NCI-H2107 (cell line): ENCODE measurements at places on chromosomes 2 and 18.

GRCh38 chr2:58680755-58681310 lies 439.7 kb upstream of the FANCL start:
- no peak for DNase-seq

- DNase-seq, result no peak
Observed at GRCh38 chr2:128531856-128532255, 213.2 kb upstream of the HS6ST1 start.

DNA sequence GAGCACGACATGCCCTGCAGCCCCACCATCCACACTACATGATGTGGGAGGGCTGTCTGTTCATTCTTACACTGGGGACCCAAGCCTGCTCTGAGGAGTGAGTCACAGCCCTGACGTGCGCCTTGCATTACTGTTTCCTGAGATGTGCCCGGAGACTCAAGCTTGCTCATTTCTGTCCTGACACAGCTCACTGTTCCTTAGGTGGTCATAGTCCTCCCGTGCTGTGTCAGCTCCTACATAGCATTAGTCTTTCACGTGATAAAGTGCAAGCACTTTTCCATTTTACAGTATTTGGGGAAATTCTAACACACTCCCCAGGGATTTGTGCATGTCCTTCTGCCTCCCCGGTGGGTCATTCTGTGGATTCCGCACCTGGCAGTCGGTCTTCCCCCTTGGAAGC lies 46.2 kb upstream of the TRIM43B start:
- DNase-seq, result no peak

DNA sequence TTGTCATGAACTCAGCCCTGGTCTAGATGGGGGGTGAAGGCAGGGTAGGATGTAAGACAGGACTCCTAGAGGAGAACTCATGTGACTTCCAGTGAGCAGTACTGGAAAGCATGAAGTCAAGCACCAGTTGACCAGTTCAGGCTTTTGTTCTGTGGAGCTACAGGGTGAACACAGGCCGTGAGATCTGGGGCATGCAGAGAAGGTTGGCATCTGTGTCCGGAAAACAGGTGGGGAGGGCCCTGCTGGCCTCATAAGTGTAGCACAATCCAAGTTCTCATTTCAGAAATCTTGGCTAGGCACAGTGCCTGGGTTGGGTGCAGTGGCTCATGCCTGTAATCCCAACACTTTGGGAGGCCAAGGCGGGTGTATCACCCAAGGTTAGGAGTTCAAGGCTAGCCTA lies 50.9 kb upstream of the SPATS2L start:
- DNase-seq, result no peak

- no peak for DNase-seq
Observed at GRCh38 chr2:31127931-31128330, 10.3 kb downstream of the GALNT14 start.

- no peak for DNase-seq
Observed at GRCh38 chr2:128625963-128626759, 307.5 kb upstream of the HS6ST1 start.

- no peak for DNase-seq
Observed at GRCh38 chr2:88638743-88639142, 11.5 kb upstream of the EIF2AK3 start.

DNA sequence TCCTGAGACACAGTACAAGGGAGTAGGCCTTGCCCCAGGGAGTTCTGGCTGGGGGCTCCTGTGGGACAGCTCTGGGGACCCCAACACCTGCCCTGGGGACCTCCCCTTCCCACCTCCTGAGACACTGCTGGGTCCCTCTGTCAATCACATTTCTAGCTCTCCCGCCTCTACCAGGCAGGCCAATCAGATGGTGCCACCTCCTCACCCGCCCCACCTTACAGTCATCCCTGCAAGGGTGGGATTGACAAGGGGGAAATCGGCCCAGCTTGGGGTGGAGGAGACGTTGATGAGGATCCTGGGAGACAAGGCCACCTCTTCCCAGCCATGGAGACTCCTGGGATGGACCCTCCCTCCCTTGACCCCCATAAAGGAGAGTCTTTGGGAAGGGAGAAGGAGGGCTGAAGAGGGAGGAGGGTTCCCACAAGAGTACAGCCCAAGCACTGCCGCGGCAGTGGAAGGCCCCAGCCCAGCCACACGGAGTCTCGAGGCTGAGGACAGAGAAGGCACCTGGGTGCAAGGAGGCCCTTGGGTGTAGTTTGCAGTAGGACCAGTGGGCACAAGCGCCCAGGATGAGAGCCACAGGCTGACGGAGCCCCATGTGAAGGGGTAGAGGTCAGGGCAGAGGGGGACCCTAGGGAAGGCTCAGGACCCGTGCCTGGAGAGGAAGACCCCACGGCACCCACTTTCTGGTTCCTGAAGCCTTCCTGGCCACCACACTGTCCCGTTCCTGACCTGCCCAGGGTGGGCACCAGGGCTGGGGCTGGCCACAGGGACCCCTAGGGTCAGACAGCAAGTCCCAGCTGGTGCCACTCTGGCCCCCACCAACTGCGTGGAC lies 109.9 kb upstream of the OTOS start:
- DNase-seq, result no peak

DNA sequence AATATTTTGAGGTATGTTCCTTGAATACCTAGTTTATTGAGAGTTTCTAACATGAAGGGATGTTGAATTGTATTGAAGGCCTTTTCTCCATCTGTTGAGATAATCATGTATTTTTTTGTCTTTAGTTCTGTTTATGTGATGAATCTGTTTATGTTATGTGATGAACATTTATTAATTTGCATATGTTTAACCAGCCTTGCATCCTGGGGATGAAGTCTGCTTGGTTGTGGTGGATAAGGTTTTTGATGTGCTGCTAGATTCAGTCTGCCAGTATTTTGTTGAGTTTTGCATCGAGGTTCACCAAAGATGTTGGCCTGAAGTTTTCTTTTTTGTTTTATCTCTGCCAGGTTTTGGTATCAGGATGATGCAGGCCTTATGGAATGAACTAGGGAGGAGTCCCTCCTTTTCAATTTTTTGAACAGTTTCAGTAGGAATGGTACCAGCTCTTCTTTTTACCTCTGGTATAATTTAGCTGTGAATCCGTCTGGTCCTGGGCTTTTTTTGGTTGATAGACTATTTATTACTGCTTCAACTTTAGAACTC lies 71.9 kb downstream of the EPC2 start:
- no peak for DNase-seq

- DNase-seq, result no peak
Observed at GRCh38 chr18:54378057-54378456, 20.4 kb downstream of the C18orf54 start.

DNA sequence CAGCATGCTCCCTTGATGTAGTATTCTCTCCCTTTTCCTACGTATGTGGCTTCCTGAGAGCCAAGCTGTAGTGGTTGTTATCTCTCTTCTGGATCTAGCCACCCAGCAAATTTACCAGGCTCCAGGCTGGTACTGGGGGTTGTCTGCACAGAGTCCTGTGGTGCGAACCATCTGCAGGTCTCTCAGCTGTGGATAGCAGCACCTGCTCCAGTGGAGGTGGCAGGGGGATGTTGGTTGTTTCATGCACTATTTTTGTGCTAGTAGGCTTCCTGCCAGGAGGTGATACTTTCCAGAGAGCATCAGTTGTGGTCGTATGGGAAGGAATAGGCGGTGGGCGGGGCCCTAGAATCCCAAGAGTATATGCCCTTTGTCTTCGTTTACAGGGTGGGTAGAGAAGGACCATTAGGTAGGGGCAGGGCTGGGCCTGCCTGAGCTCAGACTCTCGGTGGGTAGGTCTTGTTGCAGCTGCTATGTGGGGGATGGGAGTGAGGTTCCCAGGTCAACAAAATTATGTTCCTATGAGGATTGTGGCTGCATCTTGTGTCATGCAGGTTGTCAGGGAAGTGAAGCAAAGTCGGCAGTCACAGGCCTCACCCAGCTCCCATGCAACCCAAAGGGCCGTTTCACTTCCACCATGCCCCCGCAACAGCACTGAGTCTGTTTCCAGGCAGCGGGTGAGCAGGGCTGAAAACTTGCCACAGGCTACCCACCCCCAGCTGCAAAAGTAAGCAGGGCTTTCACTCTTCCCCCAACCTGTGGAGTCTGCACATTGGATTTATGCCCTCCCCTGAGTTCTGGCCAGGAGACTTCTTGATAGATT lies 1139.5 kb downstream of the BCL11A start:
- DNase-seq, result peak; percentile 72
